T-helper 9 cell (primary cell): ENCODE measurements at places on chromosomes 7 and 10.

DNA sequence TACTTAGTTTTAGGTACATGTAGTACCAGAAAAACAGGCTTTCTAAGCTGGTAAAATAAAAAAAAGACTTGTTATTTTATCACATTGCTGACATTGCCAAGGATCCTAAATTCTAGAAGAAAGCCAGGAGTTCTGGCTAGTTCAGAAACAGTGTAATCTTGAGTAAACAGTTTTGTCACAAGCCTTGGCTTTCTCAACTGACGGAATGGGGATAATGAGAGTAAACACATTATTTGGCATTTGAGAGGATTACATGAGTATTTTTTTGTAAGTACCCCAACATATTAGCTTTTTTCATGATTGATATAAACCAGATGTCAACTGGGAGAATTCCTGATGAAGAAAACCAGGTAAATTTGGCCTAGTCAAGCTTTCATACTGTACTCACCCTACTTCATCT lies 269.8 kb downstream of the SORCS1 start:
- DNase-seq, result no peak

DNA sequence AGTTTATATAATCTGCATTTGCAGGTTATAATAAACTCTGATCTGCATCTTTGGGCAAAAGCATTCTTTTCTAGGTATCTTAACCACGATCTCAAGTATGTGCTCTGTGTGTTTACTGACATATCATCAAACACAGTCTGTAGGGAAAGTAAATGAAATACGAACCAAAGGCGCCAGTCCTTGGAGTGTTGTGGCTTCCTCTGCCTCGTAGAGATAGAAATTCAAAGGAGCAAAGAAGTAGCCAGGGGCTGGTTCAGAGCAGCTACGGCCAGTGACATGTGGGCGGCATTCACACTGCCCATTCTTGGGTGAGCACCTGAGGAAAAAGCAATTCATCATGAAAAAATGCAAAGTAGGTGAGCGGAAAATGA lies 38.7 kb downstream of the LAMB4 start:
- no peak for DNase-seq

DNA sequence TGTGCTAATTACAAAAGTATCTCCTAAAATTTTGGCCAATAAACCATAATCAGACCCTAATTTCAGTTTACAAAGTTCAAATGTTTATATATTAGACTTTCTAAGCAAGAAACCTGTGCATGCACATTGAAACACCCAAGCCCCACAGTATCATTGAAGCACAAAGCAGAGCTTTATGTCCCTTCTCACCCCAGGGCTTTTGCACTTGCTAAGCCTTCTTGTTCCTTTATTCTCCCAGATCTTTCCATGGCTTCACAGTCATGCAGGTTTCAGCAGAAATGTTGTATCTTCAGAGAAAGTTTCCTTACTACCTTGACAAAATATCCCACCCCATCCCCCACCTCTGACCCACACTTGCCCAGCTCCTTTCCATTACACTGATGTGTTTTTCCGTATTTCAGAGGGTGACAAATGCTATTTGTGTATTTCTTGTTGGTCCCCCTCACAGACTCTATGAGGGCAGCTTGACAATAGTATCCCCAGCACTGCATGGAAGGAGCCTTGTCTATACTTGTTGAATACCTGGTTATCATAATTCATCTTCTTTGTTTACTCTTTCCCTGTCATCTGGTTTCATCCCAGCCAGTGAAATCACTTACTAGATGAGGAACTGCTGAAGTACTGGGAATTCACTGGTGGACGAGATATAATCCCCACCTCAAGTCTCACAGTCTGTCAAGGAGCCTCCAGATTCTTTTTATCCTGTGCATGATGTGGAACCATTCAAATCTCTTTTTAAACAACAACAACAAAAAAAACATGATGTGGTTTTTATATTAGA lies 24.0 kb upstream of the PCGF5 start:
- DNase-seq, result no peak

- DNase-seq, result no peak
Measured at GRCh38 chr10:37552881-37553280, 304.5 kb downstream of the ZNF248 start.

DNA sequence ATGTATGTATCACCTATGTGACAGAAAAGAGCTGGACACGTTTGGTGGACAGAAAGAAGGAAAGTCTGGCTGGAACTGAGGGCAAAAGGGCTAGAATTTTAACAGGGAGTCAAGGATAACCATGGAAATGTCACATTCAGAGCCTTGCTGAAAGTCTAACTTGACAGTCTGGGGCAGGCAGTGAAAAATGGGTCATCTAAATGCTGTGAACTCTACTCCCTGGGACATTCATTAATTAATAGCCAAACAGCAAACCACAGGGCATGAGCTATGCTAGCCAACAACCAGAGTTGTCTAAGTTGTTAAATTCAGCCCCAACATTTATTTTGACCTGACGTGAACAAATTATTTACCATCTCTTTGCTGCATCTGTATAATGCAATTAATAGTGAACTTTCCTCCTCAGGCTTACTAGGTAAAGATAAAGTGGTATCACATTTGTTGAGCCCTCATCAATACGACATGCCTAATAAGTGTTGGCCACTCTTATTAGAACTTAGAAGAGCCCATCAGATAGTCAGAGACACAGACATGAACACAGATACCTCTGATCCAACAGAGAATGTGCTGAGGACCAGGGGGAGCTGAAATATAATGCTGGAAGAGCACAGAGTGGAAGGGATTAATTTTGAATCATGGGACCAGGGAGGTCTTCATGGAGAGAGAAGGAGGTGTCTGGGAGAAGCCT lies 109.9 kb downstream of the SORCS1 start:
- no peak for DNase-seq

GRCh38 chr10:129523723-129524316 lies 56.8 kb downstream of the MGMT start:
- no peak for DNase-seq

- DNase-seq, result no peak
Measured at GRCh38 chr10:47057471-47057870, 146.2 kb downstream of the PTPN20 start.

DNA sequence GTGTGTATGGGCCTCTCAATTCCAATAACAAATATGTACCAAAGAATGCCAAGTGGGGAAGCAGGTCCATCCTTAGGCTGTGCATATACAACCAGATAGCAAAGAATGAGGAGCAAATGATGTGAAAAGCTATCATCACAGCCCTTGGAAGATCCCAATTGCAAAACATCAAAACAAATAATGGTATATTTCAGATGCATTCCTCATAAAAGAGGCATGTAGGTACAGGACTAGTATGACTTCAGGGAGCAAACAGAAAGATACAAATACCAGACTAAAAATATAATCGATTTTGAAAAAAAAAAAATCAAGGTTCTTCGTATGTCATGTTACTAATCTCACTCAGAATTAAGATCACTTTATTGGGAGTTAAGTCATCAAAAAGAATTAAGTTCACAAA lies 18.5 kb upstream of the SPOCK2 start:
- DNase-seq, result no peak

GRCh38 chr10:124731551-124731950 lies 12.6 kb downstream of the FAM53B start:
- DNase-seq, result no peak
